ENCODE measurements at places on chromosomes 1 and 21.

DNA sequence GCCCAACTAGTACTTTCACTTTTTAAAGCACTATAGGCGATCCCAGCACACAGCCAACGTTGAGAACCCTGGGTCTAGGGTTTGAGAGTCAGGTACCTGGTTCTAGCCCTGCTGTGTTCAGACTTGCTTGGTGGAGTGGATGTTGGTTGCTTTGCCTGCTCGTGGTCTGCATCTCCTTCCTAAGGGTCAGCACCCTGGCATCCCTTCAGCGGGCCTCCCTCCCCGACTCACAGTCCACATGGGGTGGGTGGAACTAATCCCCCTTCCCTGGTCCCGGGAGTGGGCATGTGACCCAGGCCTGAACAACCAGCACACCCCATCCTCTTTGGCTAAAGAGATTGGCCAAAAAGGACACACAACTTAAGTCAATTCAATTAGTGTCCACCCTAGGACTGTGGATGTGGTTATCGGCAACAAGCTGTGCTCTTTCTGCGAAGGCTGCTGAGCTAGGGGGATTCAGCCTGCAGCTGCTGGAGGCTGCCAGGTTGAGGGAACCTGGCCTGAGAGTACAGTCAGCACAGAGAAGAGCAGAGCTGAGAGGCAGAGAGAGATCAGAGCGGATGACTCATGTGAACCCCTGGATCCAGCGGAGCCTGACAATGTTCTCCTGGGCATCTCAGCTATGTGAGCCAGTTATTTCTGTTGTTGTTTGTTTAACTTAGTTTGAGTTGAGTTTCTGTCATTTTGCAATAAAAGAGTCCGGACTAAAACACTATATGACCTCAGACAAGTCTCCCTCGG is 138.9 kb downstream of the ACTL8 start:
- DNase-seq: no peak

DNA sequence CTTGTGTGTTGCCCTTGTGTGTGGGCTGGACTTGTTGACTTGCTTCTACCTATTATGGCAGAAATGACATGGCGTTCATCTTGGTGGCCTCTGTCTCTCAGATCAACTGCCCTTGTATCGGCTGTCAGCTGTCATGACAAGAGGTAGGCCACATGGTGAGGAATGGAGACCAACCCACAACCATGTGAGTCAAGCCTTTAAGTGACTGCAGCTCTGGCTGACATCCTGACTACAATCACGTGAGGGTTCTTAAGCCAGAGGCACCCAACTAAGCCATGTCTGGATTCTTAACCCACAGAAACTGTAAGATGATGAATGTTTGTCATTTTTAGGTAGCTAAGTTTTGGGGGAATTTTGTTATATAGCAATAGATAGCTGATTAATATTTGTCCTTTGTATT is 82.1 kb downstream of the KCND3 start:
- no peak for DNase-seq

GRCh38 chr1:45530632-45531135 is 9.0 kb upstream of the PRDX1 start:
- DNase-seq: no peak

- no peak for DNase-seq
Observed at GRCh38 chr1:29460694-29461093, 224.4 kb downstream of the PTPRU start.

- DNase-seq: no peak
Observed at GRCh38 chr1:233513431-233513830, 100.5 kb upstream of the KCNK1 start.

- DNase-seq: no peak
Observed at GRCh38 chr1:92853299-92853698, 21.5 kb downstream of the RPL5 start.

DNA sequence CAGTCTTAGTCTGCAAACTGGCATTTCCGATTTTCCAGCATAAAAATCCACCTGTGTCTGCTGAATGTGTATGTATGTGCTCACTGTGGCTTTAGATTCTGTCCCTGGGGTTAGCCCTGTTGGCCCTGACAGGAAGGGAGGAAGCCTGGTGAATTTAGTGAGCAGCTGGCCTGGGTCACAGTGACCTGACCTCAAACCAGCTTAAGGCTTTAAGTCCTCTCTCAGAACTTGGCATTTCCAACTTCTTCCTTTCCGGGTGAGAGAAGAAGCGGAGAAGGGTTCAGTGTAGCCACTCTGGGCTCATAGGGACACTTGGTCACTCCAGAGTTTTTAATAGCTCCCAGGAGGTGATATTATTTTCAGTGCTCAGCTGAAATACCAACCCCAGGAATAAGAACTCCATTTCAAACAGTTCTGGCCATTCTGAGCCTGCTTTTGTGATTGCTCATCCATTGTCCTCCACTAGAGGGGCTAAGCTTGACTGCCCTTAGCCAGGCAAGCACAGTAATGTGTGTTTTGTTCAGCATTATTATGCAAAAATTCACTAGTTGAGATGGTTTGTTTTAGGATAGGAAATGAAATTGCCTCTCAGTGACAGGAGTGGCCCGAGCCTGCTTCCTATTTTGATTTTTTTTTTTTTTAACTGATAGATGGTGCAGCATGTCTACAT is 2.5 kb upstream of the OLFML3 start:
- DNase-seq: no peak

DNA sequence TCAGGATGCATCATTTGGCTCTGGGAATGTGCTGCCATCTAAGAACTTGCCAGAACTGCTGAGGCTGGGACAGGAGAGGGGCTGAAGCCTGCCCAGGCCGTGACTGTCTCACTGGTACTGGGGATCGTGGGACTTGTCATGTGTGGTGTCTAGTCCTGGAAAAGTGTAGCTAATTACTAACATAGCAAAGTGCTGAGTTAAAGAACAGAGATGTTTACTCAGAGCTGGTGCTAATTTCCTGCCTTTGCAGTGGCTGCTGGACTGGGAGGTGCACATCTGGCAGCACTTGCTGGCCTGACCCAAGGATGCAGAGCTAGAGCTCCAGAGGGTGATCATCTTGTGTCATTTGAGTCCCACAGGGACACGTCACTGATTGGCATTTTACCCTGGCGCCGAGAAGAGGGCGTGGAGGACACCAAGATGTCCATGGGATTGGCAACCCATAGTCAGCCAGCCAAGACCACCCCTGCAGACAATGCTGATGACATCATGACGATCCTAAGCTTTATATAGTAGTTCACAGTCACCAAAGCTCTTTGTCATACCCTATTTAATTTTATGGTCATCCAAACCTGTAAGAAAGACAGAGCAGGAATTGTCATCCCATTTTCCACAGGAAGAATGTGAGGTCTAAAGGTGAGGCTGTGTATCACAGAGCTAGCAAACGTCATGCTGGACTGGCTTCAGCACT is 110.1 kb upstream of the SLC44A3 start:
- no peak for DNase-seq

DNA sequence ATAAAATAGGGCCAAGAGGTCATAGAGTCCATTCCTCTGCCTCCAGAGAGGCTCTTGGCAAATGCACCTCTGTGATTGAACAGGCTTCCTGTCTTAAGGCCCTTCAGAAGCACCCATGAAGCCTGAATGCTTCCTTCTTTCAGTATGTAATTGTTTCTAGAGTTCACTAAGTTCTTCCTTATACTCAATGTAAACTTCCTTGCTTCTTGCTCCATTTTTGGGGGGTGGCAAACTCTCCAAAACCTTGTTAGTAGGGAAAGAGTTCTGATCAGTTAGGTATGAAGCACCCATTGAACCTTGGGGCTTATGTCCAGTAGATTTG is 102.3 kb upstream of the LPGAT1 start:
- DNase-seq: no peak

DNA sequence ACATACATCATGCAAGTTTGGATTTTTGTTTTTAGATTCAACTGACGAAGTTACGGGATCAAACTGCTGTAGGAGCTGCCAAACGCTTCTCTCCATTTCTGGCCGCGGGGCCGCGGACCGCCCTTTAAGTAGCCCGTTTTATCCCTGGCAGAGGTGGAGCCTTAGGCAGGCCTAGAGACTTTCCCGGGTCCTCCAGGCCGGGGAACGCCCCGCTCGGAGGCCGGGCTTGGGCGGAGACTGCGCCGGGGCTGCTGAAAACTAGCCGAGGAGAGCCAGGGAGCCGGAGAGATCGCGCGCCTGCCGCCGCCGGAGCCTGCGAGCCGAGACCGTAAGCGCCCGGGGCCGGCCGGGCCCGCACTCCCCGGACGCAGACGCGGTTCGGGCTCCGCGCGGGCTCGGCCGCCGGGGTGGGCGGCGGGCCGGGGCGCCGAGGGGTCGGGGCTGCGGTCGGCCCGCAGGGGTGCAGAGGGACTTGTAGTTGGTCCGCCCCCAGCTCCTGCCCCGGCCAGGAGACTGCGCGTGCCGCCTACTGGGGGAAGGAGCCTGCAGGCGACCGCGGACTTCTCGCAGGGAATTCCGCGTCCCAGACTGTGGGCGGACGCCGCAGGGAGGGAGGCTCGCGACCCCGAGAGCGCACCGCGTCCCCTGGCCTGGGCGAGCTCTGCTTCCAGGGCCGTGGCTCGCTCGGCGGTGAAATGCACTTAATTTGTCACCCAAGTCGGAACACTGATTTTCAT is at the start of gene EPHX1:
Gene EPHX1 (plus strand): TSS at position 283 of the 737 bp plus-strand sequence. CDS start 18,606 bp downstream, outside the sequence.
- DNase-seq: peak; percentile 68

GRCh38 chr1:244369256-244370057 is 82.3 kb downstream of the ADSS2 start:
- DNase-seq: no peak

DNA sequence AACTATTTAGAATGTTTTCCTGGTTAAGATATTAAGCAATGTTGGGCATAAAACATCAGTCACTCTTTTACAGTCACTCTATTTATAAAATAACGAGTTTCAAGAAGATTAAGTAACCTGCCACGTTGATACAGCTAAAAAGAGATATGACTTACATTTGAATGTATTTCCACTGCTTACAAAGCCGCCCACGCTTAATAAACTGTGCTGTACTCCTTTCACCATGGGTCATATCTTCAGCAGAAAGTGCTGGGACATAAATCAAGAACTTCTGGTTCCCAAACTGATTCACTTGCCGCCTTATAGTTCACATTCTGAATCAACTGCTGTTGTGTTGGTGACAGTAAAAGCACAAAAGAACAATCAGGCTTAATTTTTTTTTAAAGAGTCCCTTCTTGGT is 666.7 kb downstream of the NCAM2 start:
- no peak for DNase-seq

GRCh38 chr1:221829327-221830015 is 87.6 kb upstream of the DUSP10 start:
- DNase-seq: no peak

- no peak for DNase-seq
Observed at GRCh38 chr21:46295996-46296752, 10.0 kb downstream of the YBEY start.

DNA sequence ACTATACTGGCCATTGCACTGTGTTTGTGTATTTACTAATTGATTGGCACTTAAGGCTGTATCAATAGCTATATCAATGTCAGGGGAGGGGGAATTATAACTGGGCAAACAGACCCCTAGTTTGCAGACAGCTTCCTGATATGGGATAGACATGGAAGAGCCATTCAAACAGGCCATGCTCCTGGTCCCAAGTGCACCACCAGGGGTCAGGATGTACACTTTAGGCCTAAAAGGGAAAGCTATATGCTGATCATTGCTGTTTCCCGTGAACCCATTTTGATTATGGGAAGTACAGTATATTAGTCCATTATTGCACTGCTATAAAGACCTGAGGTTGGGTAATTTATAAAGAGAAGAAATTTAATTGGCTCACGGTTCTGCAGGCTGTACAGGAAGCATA is 124.9 kb upstream of the BACE2 start:
- no peak for DNase-seq

DNA sequence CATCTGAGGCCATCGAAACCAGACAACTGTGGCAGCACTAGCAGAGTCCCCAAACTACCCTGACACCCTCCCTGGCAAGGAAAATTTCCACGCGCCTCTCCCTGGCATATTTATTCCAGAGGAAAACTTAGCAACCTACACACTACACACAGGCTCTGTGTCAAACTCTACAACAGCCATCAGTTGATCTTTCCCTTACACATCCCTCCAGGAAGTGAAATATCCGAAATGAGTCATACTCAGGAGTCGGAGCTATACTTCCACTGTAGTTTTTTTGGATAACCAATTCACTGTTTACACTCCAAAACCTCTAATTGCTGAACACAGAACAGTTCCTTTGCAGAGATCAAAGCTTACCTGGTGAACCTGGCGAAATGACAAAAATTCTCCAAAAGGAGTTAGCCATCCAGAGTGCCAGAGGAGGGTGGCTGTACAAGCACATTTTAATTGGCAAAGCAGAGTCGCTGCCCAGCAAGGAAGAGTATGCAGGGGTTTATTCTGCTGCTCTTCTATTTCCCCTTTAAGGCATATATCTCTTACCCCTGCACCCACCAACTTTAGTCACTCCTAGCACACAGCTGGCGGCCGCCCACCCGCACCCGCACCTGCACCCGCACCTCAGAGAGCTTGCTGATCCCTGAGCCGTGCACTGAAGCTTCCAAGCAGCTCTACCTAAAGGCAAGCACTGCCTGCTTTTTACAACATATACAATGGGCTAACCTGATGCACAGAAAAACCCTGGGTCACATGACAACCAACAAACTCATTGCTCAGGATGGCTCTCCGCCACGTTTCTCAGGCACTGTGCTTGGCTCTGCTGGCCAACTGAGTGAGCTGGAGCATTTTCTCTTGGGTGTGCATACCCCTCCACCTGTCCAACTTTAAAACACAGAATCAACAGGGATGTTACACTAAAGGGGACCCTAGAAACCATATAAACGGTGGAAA is 54.9 kb downstream of the CAPZB start:
- DNase-seq: no peak

- DNase-seq: no peak
Observed at GRCh38 chr1:194184974-194185373, 998.6 kb upstream of the B3GALT2 start.

- no peak for DNase-seq
Observed at GRCh38 chr1:52474807-52475206, 70.4 kb downstream of the PRPF38A start.

- no peak for DNase-seq
Observed at GRCh38 chr1:107691540-107691939, 273.4 kb downstream of the VAV3 start.

DNA sequence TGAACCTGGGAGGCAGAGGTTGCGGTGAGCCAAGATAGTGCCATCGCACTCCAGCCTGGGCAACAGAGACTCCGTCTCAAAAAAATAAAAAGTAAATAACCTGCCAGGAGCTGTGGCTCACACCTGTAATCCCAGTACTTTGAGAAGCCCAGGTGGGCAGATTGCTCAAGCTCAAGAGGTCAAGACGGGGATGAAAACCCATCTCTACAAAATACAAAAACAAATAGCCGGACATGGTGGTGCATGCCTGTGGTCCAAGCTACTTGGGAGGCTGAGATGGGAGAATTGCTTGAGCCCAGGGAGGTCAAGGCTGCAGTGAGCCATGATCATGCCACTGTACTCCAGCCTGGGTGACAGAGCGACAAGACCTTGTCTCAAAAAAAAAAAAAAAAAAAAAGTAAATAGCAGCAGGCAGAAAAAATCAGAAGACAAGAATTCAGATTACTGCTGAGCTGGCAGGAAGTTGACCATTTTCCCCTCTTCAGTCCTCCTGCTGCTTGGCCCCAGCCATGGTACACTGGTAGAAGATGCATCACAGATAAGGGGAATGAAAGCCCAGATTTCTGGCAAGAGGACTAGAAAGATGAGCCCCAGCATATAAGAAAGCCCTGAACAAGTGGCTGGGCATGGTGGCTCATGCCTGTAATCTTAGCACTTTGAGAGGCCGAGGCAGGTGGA is 97.6 kb downstream of the TOMM20 start:
- DNase-seq: no peak

- DNase-seq: no peak
Observed at GRCh38 chr1:195851016-195851601, 757.1 kb downstream of the KCNT2 start.

Measured in GM18507 (cell line).